ENCODE measurements at places on chromosomes 1 and 21. TPM values are rescaled to one million over a fixed set of nuclear protein-coding genes. Genes with fewer than 3 reads are reported as not detected.
A peak's percentile ranks its signal among the peaks of the same experiment; 100 is the strongest.

- H3K27ac ChIP-seq, result no peak overlapping the region
- H3K27me3 ChIP-seq, result peaks cover 17% of the 10 kb centered on the region
- H3K36me3 ChIP-seq, result peaks cover 12% of the 10 kb centered on the region
- no peaks in the 10 kb centered on the region for H3K4me1 ChIP-seq
- H3K4me3 ChIP-seq, result no peak overlapping the region
Measured at GRCh38 chr1:52229494-52229893, 87.6 kb downstream of the ZFYVE9 start.

DNA sequence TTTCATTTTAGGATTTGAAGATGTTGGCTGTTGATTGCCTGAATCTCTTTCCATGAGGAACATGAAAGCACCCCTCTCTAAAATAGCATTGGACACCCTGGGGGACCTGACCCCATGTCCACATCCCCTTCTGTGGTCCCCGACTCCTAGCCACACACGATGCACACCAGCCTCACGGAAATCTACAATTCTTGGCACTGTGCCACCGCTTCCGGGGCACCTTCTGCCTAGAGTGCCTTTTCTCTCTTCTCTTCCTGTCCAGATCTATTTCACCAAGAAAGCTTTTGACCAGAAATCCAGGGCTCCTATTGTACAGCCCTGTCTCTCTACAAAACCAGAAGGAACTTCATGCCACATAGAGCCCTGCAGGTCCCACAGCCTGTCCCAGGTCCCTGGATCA is 50.3 kb downstream of the MYSM1 start:
- H3K4me3 ChIP-seq, result no peak overlapping the region
- H3K27ac ChIP-seq, result peak overlapping the region; percentile 21
- peaks cover 14% of the 10 kb centered on the region for H3K4me1 ChIP-seq

GRCh38 chr1:184557423-184558347 is 170.9 kb downstream of the C1orf21 start:
- H3K36me3 ChIP-seq, result peaks cover 4% of the 10 kb centered on the region
- no peaks in the 10 kb centered on the region for H3K27me3 ChIP-seq
- DNase-seq, result no peak
- H3K4me3 ChIP-seq, result no peak overlapping the region

- H3K4me3 ChIP-seq, result no peak overlapping the region
- H3K27ac ChIP-seq, result no peak overlapping the region
- DNase-seq, result no peak
- H3K27me3 ChIP-seq, result peaks cover 5% of the 10 kb centered on the region
- H3K36me3 ChIP-seq, result no peaks in the 10 kb centered on the region
- H3K4me1 ChIP-seq, result no peaks in the 10 kb centered on the region
Measured at GRCh38 chr1:233655301-233655740, 41.4 kb downstream of the KCNK1 start.

DNA sequence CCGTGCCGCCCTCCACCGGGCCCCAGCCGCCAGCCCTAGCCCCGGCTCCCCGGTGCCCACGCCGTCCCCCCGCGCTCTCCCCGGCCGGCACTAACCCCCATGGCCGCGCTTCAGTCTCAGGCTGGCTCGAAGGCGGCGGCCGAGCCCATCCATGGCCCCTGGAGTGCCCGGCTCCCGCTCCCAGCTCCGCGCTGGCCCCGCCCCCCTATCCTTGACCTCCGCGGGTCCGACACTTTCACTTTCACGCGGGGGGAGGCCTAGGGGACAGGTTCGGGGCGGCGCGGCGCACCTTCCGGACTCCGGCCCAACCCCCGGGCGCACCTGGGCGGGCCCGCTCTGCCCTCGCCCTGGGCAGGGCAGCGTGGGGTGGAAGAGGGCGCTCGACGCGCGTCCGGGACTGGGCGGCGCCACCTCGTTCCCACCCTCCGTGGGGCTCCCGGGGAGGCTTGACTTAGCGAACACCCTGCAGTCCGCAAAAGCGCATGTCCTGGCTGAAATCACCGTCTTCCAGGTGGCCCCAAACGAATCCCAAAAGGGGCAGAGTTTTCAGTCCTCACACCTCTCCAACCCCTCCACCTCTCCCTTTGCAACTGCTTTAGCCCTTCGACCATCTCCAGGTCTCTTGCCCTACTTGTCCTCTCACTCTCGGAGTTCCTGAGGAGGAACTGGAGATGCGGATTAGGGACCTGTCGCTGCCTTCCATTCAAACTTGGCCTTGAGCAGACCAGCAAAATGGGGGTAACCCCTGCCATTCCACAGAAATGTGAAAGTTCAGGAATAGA is 3.9 kb upstream of the DENND2D start:
- H3K27ac ChIP-seq, result peak overlapping the region; percentile 94
- no peaks in the 10 kb centered on the region for H3K27me3 ChIP-seq
- no peaks in the 10 kb centered on the region for H3K36me3 ChIP-seq
- peak overlapping the region; percentile 98 for H3K4me3 ChIP-seq
- peaks cover 60% of the 10 kb centered on the region for H3K4me1 ChIP-seq

GRCh38 chr1:153310526-153310925 is 2.2 kb downstream of the PGLYRP3 start:
- H3K27me3 ChIP-seq, result peaks cover 42% of the 10 kb centered on the region
- no peaks in the 10 kb centered on the region for H3K36me3 ChIP-seq
- no peaks in the 10 kb centered on the region for H3K4me1 ChIP-seq

DNA sequence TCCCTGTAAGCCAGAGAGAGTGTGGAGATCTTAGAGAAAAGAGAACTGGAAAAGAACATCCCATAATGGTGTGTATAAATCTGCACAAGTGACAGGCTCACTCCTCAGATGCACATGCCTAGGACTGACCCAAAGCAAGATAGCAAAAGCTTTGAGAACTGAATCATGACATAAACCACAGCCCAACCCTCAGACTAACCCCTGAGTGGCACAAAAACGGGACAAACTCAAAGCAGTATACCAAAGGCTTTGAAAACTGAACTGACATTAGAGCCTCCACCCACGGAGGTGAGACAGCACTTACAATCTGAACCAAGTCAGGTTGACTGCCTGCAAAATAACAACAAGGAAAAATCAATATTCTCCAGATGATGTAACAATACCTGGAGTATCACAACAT is 70.8 kb downstream of the TIAM1 start:
- no peak overlapping the region for H3K27ac ChIP-seq
- no peak for DNase-seq
- H3K36me3 ChIP-seq, result peaks cover 5% of the 10 kb centered on the region
- no peaks in the 10 kb centered on the region for H3K27me3 ChIP-seq

LCA5L gene
- total RNA-seq, result not detected

MCOLN3 gene
- not detected for total RNA-seq

RIPPLY3 gene
- not detected for total RNA-seq

SELENOF gene
- 141 TPM for total RNA-seq

CD101 gene
- total RNA-seq, result 2.3 TPM
